ENCODE measurements at places on chromosomes 1 and 21.

DNA sequence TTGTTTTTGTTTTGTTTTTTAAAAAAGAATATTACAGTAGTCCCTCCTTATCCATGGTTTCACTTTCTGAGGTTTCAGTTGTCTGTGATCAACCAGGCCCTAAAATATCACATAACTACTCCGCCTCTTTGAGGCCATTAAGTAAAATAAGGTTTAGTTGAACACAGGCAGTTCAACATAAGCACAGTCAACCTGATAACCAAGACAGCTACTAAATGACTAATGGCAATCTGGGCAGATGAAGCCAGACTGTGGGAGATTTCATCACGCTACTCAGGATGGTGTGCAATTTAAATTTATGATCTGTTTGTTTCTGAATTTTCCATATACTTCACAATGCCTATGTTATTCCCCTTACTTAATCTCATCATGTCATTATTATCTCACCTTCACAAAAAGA, 30.1 kb downstream of the LDLRAD1 start:
- DNase-seq, result no peak

- DNase-seq, result no peak
These were observed 95.4 kb upstream of the ZNF281 start for GRCh38 chr1:200505257-200505656.

- DNase-seq, result no peak
These were observed 47.9 kb upstream of the NUF2 start for GRCh38 chr1:163273766-163274441.

GRCh38 chr1:240029418-240029817, 62.3 kb upstream of the FMN2 start:
- DNase-seq, result no peak

- no peak for DNase-seq
These were observed 10.7 kb downstream of the WNT3A start for GRCh38 chr1:228017356-228018124.

- DNase-seq, result no peak
These were observed 23.2 kb downstream of the HAO2 start for GRCh38 chr1:119391749-119392148.

DNA sequence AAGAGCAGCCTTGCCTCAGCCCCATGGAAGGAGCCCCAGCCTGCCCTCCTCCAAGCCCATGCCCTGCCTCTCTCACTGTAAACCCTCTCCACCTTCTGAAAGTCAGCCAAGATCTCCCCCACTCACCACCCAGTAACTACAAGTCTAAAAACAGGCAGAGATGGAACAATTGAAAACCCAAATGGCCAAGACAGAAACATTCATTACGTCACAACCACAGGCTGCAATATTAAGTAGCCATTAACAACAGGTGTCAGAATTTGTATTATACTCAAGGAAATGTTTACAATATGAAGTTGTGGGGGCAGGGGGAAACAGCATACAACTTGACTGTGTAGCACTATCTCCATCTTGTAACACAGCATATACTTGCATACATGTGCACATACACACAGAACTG, 2.4 kb downstream of the IRF6 start:
- no peak for DNase-seq

- DNase-seq, result no peak
These were observed 33.5 kb downstream of the HTR6 start for GRCh38 chr1:19698181-19698580.

- no peak for DNase-seq
These were observed 82.9 kb downstream of the GALNT2 start for GRCh38 chr1:230149751-230150584.

DNA sequence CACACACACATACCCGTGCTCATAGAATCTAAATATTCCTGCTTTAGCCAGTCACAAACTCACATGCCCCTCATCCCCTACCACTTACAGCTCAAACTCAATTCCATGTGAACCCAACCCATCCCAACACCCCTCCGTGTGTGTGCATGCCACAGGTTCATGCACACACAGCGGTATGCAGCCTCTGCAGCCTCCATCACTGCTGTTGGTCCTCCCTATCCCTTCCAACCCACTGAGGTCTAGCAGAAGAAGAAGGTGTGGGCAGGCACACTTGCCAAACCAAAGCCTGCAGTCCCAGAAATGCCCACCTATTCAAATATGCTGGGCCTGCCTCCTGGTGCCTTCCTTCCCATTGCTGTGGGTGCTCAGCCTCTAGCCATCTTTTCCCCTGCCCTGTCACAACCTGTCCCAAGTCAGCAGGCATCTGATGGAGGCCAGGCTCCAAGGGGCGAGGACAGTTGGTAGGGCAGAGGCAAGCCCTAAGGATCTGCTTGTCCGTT, 26.2 kb downstream of the SLC2A1 start:
- DNase-seq, result no peak

DNA sequence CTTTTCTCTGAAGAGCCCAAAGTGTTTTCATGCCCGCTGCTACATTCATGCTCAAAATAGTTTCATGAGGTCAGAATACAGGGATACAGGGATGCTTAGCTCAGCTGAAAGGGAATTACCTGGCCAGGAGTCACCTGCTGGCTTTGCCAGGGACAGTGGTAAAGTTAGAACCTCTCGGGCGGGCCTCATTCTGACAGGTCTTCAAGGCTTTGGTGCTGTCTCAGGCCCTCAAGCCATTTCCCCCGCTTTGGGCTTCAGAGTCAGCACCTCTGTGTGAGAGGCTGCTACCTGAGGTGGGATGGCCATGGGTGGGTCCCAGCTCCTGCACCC, 5.5 kb downstream of the RASSF5 start:
- no peak for DNase-seq

DNA sequence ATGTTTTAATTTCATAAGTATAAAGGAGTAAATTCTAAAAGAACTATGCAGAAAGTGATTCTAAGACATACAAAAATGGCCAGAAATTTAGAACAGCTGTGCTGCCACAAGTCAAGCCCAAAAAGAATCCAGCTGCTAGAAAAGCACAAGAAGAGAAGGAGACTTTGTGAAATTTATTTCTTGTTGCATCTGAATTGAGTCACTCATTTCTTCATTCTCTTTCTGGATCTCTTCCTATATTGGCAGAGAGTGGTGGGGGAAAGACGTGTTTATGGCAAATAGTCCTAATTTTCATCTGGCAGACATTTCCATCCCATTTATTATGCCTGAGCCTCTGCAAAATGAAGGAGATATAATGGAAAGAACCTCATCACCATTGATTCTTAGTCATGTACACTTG, 139.6 kb upstream of the CTTNBP2NL start:
- DNase-seq, result no peak

GRCh38 chr1:99728494-99729235, 37.8 kb downstream of the FRRS1 start:
- DNase-seq, result no peak

DNA sequence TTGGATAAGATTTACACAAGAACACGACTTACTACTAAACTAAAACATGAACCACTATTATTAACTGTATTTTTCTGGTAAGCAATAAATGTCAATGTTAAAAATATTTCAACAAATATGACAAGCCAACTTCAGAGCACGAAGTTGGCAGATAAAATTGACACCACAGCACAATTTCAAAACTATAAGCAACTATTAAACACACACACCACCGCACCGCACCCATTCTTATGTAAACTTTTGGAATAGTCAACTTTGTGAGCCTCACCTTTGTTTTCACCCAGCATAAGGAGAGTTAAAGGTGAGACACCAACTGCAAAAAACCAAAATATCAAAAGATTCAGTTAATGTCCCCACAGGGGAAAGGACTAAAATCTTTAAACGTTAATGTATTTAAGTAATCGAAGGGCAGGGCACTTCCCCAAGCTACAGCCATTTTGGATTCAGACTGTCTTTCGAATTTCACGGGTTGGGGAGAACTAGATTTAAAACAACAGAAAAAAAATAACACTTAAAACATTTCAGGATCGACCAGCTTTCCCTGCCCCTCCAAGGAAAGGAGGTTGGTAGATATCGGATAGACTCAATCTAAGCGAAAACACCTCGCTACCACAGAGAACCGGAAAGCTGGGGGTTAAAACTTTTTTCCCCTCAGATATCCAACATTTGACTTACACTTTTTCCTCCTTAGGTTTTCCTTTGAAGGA, 872 bp downstream of the GPBP1L1 start:
- no peak for DNase-seq

GRCh38 chr1:233229288-233229687, 66.2 kb downstream of the PCNX2 start:
- no peak for DNase-seq

DNA sequence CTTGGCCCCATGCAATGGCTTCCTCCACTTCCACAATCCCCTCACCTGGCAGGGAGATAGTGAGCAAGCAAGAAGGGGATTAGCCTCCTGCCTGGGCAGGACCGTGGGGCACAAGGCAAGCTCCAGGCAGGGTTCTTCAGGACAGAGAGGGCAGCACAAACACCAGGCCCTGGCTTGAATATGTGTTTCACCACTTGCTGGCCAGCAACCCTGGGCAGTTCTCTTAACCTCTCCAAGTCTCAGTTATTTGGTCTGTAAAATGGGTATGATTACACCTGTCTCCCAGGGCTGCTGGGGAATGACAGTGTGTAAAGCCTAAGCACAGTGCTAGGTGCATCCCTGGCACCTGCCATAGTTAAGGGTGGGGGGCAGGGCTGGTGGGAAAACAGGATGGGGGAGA, 31.9 kb downstream of the H3-3A start:
- DNase-seq, result no peak

DNA sequence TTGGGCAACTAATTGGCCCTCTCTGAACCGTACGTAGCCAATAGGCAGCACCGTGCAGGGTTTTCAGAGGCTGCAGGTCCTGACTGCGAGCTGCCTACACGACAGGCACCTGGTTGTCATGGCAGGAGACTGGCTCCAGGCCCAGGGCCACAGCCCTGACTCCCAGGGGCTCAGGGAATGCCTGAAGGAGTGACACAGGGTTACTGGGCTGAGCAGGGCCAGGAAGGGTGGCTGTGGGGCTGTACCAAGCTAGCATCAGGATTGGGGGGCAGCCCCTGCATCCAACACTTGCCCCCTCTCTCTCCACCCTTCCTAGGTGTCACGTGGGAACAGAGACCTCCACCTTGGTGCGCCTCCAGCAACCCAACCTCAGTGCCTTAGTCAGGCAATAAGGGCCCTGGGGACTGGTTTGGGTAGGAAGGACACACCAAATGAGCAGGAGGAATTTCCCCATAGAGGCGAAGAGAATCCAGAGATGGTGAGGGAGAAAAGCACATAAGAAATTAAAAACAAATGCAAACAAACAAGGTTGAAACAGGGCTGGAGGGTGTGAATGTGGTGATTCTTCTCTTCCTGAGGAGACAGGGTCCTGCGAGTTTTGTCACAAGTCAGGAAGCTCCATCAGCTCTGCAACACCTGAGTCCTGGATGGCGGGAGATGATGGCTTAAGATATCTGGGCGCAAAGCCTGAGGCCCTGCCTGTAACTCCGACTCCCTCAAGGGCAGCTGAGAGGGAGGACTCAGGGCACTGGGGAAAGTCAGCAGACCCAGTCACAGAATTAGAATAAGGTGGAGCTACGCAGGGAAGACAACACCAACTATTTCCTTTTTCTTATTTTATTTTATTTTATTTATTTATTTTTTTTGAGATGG, 19.7 kb upstream of the RNU1-4 start:
- DNase-seq, result no peak

DNA sequence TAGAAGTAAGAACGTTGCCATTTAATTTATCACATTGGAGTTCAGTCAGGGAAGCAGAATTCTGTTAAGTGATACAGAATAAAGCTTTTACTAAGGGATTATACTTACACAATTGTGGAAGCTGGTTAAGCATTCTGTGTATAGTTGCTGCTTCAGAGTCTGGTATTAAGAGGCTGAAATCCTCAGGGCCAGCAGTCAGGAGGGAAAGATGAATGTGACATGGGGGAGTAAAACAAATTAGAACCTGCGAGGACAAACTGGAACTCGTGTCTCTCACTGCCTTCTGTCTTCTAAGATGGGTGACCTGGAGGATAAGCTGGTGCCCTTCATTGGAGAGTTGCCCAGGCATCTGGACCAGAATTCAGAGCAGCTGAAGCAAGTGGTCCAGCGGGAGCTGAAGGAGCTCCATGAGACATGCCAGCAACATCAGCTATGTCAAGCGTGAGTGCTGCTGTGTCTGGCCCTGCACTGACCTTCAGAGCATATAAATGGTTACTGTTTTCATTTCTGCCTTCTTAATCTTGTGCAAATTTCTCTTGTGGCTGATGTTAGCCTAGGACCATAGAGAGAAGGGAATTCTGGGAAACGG, 23.0 kb downstream of the MARK1 start:
- no peak for DNase-seq

DNA sequence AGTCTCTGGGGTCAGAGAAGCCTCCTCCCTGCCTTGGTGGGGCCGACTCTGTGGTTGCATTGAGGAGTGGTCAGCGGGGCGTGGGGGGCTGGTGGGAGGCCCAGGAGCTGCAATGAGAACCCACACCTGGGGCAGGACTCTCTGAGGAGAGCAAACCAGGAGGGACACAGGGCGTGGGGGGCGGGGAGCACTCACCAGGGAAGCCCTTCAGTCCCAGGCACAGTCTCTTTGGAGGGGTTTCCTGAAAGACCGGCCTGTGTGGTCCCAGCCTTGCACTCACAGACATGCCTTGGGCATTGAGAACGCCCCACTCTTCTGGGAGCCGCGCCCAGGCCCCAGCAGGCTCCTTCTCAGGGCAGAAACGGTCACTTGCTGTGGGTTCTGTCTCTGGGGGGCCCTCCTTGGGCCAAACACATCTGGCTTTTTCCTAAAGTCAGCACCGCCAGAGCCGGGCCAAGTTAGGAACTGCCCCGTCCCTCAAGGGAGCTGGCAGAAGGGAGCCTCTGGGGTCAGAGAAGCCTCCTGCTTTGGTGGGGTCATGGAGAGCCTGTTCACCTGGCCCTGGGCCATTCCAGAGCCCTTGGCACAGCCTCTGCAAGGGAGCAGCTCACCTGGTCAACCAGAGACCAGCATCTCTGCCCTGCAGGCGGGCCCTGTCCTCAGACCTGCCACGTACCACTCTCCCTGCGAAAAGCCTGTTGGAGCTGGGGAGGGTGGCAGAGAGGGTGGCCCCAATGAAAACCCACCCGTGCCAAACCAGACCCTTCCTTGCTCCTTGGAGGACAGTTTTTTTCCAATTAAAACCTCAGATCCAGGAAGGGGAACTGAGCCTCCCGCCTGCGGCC, 59.9 kb upstream of the TTC34 start:
- no peak for DNase-seq

GRCh38 chr1:202540014-202540413, 170.2 kb downstream of the SYT2 start:
- no peak for DNase-seq

DNA sequence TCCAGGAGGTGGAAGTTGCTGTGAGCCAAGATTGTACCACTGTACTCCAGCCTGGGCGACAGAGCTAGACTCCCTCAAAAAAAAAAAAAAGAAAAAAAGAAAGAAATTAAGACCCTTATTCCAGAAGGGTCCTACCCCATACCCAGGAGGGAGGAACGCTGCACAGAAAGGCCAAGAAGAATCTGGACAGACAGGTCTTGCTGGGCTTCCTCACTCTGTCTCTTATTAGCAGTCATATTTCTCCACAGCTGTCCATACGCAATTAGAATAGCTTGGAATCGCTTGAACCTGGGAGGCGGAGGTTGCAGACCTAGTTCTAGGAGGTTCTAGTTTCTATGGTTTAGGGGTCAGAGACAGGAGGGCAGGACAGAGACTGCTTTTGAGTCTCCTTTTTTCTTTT, 3.2 kb upstream of the PAQR7 start:
- no peak for DNase-seq
